ENCODE measurements at places on chromosomes 6 and 20.
A peak's percentile ranks its signal among the peaks of the same experiment; 100 is the strongest.

DNA sequence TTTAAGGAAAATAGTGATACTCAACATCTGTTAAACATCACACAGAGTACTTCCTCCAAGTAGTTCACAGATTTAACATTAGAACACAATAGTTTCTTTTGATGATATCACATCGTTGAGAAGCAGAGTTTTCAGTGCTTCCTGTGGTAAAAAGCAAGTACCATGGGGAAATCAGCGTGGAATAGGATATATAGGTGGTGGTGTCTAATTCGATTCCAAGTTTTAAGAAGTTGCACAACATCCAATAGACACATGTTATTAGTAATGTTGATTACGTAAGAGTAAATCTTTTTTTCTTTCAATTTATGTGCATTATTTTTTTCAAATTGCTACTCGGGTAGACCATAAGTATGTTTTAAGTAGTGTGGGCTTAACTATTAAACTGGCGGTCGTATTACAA lies 360.7 kb downstream of the NKAIN2 start:
- DNase-seq = no peak

DNA sequence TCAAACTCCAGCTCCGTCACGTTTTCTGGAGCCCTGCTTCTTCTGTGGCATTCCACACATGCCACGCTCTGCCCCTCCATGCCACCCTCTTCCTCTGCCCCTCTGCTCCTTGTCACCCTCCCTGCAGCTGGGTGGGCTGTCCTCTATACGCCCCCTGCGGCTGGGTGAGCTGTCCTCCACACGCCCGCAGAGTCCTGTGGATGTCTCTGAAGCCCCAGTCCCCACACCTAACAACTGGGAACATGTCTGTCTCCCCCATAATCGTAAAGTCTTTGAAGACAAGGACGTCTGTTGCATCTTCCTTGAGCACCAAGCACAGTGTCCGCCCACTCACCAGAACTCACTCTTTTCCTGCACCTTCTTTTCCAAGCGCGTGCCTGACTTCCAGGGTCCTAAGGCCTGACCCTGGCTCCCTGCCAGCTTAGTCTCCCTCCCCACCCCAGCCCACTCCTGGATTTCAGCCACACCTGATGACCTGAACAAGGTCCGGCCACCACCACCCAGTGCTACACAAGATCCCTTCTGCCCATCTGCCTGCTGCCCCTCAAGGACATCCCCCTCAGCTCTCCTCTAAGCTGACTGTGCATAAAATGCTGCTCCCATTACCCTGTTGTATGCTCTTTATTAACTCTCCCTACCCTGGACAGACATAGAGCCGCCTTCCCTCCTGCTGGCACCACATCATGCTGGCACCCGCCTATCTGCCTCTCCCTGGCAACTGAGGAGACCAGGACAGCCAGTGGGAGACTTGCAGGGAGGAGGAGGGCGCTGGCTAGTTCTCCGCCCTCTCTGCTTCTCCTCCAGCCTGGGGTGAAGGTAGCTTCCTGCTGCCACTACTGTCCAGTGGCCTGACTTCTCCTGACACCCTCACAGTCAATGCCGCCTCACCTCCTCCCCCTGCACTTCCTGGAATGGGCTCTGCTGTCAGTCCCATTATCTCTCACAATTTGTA lies 10.7 kb upstream of the PRR18 start:
- DNase-seq = no peak

DNA sequence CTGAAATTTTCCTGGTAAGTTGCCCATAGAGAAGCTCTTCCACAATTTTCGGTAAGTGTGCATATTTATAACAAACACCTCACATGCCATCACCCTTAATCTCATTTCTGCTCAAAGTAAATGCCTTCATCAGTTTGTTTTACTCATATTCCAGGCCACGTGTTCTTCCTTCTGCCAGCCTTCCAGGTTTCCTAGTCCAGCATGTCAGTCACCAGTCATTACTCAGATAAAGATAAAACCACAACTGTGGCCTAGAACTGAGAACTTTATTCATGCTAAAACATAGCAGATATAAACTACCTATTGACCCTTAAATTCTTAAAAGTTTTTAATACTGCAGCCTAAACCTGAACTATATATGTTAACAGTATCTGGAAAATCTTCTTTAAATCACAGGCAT lies 149.5 kb upstream of the SLC22A16 start:
- peak; percentile 58 for DNase-seq

DNA sequence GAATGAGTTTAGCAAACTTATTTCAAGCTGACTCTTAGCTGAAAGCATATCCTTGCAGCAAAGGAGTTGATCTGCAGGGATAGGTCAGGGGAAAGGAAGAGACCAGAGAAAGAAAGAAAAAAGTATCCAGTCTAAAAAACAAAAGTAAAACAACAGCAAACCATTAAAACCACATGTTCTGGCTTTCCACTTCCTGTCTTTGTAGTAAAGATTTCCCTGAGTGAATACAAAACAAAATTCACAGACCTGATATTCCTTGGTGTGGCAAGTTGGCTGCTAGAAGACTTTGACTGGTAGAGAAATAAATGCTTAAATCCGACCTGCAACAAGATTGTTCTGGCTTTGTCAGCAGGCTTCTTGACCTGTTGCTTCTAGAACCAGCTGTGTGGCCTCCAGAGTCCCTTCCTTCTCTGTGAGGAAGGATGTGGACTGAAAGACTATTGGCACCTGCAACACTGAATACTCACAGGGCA lies 23.4 kb upstream of the MCM3 start:
- DNase-seq = no peak

GRCh38 chr20:57657535-57658446 lies 37.6 kb upstream of the ZBP1 start:
- DNase-seq = no peak

- DNase-seq = peak; percentile 83
These were observed 64.0 kb downstream of the JAG1 start for GRCh38 chr20:10609770-10610169.

- DNase-seq = no peak
These were observed 123.3 kb downstream of the QRSL1 start for GRCh38 chr6:106752641-106753040.

GRCh38 chr6:97473979-97474378 lies 191.0 kb upstream of the MMS22L start:
- no peak for DNase-seq

- DNase-seq = no peak
These were observed 19.2 kb downstream of the MICA start for GRCh38 chr6:31422587-31422986.

- DNase-seq = peak; percentile 88
These were observed 127.5 kb downstream of the ISM1 start for GRCh38 chr20:13348311-13349234.

DNA sequence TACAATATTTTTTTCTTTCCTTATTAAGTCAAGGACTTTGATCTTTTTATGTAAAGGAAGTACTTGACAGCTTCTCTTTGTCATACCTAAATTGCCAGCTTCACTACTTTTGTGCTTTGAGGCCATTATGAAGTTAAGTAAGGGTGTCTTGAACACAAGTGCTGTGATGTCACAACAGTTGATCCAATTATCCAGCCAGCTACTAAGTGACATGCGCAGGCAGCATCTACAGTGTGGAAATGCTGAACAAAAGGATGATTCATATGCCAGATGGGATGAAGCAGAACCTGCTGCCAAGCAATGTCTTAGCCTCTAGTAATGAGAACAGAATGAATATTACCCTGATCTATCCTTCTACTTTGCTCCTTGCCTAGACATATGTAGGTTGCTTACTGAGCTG lies 68.3 kb upstream of the TMEM244 start:
- peak; percentile 79 for DNase-seq

- DNase-seq = no peak
These were observed 28.2 kb downstream of the PDRG1 start for GRCh38 chr20:31923388-31924331.

- DNase-seq = no peak
These were observed 146.4 kb upstream of the PROKR2 start for GRCh38 chr20:5463007-5463686.

DNA sequence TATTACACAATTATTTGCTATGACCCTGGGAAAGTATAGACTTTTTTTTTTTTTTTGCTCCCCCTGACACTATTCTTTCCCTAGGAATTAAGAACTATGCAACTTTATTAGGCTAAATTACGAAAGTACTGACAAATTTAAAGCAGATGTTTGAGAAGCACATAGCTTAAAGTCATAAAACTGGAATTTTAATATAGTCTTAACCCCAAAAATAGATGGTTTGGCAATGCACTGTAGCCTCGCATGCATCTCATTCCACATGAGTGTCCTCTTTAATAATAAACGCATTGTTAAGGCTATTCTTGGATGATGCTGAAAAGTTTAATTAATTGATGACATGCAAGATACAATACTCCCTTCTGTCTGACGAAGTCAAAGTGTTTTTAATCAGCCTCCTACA lies 49.3 kb downstream of the TBC1D7 start:
- DNase-seq = peak; percentile 98

DNA sequence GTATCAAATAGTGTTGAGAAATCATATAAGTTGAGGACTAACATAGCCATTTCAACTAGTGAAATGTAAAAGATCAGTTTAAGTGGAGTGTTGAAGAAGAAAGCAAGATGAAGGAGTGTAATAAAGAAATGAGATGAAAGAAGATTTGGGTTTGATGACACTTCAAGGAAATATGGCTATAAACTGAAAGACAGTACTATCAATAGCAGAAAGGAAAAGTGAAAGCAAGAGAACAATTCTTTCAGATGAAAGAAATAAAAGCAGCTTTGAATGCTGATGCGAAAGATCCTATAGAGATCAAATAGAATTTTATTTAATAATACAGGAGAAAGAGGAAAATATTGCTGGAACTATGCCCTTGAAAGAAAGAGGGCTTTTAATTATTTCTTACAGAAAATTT lies 92.8 kb upstream of the PRSS16 start:
- no peak for DNase-seq

DNA sequence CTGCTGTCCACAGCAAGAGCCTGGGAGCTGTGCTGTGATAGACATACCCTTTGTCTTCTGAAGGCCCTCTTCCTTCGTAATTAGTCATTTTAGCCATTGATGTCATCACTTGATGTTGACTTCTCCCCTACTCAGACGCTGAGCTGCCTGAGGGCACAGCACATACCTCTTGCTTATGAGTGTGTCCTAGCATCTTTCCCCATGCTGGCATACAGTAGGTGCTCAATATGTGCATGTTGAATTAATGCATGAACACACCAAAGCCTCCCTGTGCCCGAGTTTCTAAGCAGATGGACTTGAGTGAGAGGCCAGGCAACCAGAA lies 35.8 kb upstream of the FAM83D start:
- peak; percentile 5 for DNase-seq

GRCh38 chr6:116073765-116074440 lies 13.2 kb upstream of the FRK start:
- DNase-seq = peak; percentile 57
